Activated CD8-positive, alpha-beta memory T cell treated with anti-CD3 and anti-CD28 coated beads, Interleukin-2, amount 50 U/mL, for 48 hours (primary cell): ENCODE measurements at places on chromosomes 1 and 21.

DNA sequence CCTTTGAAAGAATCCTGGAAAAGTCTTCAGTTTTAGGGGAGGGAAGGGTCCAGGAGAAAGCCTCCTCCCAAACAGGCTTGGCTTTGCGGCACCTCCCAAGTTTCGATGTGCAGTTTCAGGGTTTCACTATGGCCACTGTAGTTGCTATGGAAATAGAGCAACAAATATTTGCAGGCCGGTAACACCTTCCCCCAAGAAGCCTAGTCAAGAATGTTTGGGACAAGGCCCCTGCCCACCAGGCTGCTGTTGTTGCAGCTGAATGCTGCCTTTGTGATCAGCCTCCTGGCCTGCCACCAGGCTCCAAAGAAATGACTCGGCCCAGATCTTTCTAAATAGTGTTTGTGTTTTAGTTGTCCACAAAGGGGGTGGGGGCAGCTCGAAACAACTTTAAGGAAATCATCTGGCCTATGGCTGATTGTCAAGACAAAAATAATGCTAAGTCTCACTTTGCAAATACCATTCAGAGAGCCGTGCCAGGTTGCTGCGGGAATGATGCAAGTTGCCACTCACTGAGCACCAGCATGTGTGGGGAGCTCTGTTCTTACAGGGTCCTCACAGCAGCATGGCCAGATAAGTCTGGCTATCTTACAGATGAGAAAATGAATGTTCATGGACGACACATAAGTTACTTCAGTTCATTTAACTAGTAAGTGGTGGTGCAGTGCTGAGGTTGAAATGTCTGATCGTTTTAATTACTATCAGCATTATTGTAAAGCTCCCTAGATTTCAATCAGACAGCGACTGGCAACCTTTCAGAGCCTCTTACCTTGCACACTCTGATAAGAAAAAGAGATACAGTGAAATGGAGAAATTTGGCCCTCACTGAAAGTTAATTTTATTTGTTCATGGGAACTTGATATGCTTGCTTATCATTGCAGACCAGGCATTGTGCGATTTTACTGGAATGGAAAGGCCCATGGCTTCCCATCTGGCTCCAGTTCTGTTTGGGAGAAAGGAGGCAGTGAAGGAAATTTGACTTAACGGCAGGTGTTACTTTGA lies 91.2 kb upstream of the JUN start:
- DNase-seq, result no peak

DNA sequence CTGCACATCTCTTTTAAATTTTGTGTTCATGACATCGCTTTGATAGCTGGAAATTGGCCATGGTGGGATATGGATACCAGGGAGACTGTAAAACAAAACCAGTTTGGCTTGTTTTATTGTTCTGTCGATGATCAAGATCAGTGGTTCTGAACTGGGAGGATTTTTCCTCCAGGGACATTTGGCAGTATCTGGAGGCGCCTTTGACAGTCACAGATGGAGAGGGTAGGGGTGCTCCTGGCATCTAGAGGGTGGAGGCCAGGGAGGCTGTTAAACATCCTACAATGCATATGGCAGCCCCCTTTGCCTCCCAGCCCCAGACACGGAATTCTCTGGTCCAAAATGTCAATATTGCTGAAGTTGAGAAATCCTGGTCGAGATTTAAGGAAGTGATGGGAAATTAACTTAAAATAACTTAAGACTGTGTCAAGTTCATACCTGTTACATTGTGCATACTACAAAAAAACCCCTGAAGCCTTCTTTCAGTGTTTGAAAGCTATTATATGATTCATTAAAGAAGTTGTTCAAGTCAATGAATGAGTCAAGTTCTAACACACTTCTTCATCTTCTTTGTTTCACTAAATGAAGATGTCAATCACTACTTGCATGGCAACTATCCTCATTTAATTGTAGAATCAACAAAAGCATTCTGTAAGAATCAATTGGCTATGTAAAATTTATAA lies 150.9 kb downstream of the KCNJ6 start:
- DNase-seq, result no peak

DNA sequence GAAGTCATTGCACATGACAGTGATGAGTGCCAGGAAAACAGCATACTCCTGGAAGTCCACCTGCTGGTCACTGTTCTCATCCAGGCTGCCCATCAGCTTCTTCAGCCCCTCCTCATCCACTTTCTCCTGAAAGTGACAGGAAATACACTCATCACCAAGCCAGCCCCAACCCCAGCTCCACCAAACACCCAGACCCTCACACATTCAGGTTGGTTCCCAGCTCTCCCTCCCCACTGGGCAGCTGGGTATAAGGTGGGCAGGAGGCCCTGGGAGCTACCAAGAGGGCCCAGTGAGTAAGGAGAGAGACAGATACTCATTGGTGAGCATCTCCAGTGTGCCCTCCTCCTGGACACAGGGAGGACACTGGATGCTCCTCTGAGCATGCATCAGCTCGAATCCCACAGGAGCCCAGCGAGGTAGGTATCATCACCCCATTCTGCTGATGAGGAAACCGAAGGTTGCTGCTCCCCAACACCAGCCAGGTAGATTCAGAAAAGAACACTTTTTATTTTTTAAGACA lies 4.1 kb downstream of the S100A2 start:
- no peak for DNase-seq

GRCh38 chr1:74596717-74597116 lies 76.9 kb downstream of the ERICH3 start:
- DNase-seq, result no peak

- no peak for DNase-seq
These were observed 736.2 kb downstream of the PTPRU start for GRCh38 chr1:29972421-29973053.

GRCh38 chr1:68121536-68121935 lies 71.1 kb upstream of the DIRAS3 start:
- no peak for DNase-seq

GRCh38 chr1:2312515-2313301 lies 78.6 kb downstream of the MORN1 start:
- DNase-seq, result no peak

DNA sequence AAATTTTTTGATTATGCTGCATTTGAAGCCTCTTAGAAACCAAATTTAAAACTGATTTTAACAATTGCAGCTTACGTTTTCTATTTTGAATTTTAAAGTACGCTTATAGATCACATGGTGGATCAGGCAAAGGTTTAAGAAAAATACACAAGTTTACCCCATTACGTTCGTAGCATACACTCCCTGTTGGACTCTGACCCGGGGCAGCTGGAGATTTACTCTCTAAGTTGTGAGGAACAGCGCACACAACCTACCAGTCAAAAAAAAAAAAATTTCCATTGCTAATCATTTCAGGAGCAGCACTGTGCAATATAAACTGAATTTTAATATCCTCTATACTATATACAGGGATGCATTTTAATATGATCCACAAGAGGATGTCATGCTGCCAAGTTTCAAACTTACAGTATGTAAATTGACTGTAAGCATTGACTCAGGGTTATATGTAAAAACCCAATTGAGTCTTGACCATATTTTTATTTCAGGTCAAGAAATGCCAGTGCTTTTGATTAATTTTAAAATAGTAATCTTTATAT lies 20.4 kb downstream of the CSDE1 start:
- no peak for DNase-seq

DNA sequence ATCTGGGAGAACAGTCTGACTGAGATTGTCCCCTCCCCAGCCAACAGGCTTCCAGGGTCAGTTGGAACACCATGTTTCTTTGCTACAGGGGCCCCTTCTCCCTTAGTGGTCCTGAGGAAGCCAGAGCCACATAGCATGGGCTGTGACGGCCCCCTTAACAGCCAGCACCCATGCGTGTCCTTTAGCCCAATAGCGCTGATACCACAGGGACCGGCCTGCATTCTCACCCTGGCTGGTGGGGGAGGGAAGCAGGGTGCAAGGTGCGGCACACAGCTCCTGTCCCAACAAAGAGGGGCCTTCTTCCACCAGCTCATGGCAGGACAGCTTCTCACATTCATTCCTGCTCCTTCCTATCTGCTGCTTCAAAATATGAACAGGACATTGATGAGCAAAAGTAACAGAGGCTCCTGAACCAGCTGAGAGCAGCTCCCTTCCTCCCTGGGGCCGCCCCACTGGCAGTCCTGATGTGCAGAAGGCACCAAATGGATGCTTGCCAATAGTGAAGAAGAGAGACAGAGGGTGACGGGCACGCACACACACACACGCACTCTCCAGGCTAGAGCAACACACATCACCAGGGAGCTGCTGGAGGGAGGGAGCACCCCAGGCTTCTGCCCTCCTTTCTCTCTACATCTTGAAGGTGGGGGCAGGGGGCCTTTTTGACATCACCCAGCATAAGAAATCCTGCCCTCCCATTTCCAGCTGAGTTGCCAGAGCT lies 99.4 kb downstream of the CRYAA start:
- no peak for DNase-seq

GRCh38 chr1:103365860-103366569 lies 159.5 kb upstream of the RNPC3 start:
- DNase-seq, result no peak

DNA sequence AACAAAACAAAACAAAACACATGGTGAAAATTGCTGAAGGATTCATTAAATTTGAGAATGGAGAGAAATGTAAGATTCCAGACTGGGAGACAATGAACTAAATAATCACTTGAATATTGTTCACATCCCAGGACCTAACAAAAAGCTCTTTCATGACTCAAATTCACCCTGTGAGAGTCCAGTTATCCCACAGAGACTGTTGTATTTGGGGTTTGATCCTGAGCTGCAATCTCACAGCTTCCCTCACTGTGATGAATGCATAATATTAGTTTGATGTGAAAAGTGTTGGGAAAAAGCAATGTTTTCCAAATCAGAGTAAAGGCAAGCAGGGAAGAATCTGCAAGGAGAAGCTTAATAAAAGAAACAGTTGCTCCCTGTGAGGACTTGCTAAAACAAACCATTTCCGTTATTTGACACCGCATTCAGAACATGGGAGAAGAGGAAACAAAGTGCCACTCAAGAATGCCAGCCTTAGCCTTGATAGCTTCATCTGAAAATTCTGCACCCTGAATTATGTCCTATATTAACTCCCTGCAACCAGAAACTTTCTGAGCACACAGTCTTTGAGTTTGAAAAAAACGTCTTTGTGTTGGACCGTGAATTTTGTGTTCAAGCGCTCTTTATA lies 208.8 kb downstream of the DAB1 start:
- DNase-seq, result no peak

GRCh38 chr1:161190962-161191521 lies 7.8 kb downstream of the ADAMTS4 start:
- DNase-seq, result no peak

DNA sequence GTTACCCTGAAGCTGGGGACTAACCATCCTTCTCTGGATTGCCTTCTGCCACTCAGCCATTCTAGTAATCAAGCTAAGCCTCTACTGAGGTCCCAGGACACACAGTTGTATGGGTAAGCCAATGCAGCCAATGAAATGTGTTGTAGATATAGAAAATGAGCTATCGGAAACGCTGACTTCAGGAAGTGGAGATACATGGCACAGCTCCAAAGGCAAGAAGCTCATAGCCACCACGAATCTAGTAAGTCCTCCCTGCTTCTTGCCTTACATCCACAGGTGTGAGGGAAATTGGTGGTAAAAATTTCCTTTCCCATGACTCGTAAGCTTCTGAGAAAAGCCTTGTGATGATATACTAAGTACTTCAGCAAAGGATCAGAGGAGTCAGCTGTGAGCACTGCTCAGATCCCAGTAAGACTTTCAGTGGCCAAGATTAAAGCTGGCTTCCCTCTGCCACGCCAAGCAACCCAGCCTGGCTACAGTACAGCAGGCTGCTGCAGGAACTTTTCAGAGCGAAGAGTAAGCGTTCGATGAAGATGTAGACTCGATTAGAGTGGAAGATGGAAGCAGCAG lies 117.7 kb downstream of the SIM2 start:
- no peak for DNase-seq

GRCh38 chr1:151882466-151882865 lies 26.8 kb downstream of the THEM4 start:
- DNase-seq, result no peak

DNA sequence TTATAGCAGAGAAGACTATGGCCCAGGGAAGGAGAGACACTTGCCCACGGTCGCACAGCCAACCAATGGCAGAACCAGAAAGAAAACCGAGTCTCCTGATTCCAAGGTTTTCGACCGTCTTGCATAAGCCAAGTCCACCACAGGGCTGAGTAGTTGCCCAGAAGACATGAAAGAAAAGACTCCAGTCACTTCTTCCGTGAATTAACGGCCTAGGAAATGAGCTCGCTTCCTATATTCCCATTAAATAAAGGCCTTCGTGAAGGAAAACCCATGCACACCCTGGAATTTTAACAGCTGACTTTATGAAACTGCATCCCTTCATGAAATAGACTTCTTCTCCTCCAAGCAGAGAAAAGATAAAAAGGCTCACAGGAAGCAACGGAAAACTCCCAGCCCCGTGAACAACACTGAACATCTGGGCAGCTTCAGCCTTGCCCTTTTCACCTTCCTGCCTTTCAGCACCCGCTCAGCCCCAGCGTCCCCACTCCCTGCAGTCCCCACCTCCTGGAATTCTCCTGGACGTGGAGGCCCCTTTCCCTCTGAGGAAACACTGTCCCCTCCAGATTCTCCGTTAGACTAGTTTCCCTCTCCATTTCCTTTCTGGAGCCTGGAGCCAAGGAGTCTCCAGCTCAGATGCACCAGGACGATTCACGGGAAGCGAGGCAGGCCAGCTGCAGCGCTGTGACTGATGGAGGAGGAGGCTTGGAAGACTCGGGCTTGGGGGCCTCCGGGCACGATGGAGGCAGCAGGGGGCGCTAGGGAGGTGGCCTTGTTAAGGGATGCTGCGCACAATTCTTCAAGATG lies 2.7 kb upstream of the MYOC start:
- DNase-seq, result peak; percentile 92

- no peak for DNase-seq
These were observed 7.0 kb upstream of the ABCD3 start for GRCh38 chr1:94411237-94411636.

- DNase-seq, result no peak
These were observed 212.8 kb upstream of the RAB4A start for GRCh38 chr1:229058111-229058561.

DNA sequence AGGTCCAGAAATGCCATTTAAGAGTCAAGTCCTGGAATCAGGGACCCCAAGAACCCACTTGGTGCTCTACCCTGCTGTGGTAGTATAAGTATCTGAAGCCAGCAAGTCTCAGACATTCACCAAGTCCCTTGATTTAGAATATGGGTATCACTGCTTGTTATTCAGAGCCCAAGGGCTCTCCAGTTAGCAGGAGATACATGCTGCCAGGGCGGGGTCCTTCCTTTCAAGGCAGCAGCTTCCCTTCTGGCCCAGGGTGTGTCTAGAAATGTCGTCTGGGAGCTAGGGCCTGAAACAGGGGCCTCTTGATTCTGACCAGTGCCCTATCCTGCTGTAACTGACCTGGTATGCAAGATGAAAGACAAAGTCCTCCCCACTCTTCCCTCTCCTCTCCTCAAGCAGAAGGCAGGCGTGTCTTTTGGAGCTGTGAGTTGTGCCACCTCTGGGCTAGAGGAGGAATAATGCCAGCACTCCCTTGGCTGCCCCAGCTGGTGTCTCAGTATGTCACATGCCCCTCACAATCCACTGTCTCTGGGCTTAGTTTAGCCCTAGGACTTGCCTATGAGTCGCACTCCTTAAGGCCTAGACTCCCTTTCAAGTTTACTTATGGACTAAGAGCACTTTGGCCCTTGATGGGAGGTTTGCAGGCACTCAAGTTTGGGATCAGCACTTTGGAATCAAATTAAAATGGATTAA lies 200.2 kb downstream of the MRPL39 start:
- DNase-seq, result no peak
